Natural killer cell (primary cell): ENCODE measurements at places on chromosomes 7 and 10.

DNA sequence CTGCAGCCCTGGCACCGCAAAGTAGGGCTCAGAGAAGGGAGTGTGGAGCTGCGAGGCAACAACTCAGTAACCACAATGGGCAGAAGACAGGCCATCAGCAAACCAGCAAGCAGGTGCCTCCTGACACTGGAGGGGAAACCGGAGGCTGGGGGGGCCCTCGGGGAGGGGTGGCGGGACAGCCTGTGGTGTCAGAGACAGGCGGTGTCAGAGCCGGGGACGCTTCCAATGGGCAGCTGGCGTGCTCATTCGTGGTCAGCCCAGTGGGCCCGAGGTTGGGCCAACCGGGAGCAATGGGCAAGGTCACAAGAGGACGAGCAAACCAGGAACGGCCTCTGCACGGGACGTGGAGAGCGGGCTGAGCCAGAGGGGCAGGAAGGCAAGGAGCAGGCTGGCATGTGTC is 158.1 kb downstream of the MAD1L1 start:
- no peak for DNase-seq

- DNase-seq: no peak
Observed at GRCh38 chr10:101856626-101857025, 13.0 kb upstream of the KCNIP2 start.

- no peak for DNase-seq
Observed at GRCh38 chr7:98203261-98203963, 7.8 kb upstream of the BHLHA15 start.

DNA sequence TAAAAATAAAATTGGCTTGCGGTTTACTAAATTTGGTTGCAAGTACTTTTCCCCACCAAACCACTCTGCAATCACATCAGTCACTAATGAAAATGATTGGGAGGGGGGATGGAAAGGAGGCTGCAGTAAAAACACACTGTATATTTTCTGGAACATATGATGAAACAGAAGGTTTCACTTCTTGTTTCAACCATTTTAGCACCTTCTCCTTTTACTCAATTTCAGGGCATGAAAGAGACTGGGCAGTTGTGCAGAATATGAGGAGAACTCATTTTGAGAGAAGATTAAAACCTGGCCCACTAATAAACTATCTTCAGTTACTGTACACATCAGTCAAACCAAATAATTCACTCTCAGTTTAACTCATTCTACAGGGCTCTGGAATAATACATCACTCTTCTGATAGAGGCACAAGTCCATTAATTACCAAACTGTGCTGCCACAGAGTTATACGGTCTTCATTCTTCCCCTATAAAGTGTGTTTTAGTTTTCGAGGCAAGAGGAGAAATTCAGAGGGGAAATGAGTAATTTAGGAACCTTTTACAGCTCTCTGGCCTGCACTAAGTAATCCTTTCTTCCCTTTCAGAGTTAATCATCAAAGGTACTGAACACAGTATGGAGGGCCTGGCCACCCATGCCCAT is 25.5 kb downstream of the JAZF1 start:
- DNase-seq: no peak

DNA sequence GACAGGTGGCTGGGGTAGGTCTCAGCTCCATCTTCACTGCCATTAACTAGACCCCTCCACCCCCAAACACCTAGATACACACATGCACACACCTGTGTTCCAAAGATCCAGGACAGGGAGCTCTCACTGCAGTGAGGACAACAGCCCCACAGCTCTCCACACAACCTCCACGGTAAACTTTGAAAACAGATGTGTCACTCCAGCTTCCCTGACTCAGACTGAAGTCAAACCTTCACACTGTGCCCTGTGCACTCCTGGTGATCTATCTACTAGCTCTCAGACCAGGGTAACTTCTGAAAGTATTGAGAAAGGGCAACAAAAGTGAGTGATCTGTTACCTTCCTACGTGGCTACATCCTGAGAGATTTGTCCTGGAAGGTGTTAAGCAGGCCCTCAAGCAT is 519.8 kb downstream of the XPNPEP1 start:
- DNase-seq: no peak

DNA sequence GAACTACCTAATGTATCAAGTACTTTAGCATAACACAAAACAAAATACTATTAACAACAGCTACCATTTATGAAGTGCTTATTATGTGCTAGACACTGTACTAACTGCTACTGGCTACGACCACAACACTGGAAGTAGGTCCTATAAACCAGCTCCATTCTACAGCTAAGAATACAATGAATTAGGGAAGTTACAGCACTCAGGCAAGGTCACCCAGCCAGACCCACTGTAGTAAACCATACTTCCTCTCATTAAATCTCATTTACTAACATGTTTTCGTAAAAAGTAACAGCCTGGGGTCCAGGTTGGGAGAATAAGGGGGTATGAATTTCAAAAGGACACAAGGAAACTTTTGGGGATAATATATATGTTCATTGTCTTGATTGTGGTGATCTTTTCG is 25.4 kb downstream of the NAPEPLD start:
- no peak for DNase-seq

DNA sequence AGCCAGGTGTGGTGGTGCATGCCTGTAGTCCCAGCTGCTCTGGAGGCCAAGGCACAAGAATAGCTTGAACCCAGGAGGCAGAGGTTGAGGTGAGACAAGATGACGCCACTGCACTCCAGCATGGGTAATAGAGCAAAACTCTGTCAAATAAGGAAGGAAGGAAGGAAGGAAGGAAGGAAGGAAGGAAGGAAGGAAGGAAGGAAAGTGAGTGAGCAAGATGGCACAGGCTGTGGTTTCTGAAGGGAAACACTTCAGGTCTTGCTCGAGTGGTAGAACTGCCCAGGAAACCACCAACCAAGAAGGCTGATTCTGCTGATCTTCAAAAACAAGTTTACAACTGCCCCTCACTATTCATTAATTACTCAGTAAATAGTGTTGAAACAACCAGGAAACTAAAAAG is 45.2 kb downstream of the EZH2 start:
- DNase-seq: peak; percentile 55

DNA sequence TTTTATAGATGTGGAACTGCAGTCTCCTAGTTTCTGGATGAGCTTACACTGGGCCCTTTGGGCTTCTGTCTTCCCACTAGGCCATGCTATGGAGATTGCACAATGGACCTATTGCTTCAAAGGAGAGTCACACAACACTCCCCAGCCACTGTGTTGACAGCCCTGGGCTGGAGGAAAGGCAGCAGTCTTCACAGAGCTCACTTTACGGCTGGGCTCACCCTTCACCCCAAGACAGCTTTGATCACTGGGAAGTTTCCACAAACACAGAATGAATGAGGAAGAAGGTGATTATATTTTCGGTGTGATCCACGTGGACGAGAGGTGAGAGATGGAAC is 92.7 kb upstream of the GDF10 start:
- DNase-seq: peak; percentile 48

DNA sequence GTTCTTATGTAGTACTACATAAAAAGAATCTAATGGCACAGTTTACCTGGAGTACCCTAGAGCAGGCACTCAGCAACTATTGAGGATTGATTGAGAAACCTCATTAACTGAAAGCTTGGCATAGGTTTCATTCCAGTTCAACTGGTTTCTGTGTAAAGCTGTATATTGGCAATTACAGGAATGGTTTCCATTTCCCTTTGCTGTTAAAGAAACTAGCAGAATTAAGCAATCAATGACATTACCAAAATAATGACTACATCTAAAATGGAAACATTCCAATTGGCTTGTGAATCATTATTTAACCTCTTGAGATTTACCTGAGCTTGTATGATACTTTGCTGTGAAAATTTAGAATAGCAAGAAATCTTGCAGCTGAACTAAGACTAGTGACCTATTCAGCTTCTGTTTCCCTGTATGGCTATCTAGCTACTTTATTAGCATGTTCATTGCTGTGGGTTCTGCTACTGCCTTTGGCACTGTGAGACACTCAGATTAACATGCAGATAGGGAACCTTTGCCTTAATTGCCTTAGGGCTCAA is 33.5 kb upstream of the CADPS2 start:
- no peak for DNase-seq

- no peak for DNase-seq
Observed at GRCh38 chr7:108205311-108205710, 75.2 kb upstream of the LAMB4 start.

DNA sequence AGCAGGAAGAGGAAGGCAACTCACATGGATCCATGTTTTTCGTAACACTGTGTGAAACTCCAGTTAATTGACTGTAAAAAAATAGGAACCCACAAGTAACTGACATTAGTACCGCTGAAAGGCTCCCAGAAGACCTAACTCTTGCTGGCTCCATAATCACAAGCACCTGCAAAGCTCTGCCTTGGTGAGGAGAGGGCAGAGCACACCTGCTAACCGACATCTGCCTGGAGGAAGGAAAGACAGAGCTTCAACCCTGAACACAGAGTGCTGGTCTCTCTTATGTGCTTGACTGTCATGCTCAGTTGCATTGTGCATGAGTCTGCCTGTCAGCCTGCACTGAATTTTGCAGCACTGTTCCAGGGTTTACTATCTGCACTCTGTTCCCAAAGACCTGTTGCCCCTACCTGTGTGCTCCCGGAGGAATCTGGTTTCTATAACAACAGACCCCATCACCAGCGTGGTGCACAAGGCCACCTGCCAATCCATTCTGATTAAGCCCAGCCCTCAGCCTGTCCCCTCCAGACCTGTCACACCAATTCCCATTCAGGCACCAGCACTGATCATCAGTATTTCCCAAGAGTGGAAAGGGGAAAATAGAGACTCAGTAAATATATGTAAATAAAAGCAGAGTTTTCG is 63.1 kb upstream of the ANKRD1 start:
- no peak for DNase-seq

- DNase-seq: no peak
Observed at GRCh38 chr7:21327422-21328409, 100.2 kb upstream of the SP4 start.

DNA sequence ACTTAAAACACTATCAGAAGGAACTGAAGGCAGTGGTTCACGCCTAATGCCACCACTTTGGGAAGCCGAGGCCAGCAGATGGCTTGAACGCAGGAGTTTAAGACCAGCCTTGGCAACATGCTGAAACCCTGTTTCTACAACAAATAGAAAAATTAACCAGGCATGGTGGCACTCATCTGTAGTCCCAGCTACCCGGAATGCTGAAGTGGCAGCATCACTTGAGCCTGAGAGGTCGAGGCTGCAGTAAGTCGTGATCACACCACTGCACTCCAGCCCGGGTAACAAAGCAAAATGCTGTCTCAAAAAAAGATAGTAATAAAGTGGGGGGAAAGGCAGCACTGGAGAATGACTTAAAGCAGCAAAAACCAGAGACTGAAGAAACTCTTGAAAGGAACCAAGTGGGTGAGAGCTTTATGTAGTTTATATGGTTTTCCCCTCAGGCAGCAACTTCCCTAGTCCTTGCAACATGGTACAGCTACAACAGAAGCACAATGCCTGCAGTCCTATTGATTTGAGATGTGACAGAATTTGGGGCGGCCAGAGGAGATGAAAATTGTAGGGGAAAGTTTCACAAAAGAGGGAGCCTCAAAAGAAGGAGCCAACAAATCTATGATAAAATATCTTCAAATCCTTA is 38.1 kb downstream of the GDI2 start:
- no peak for DNase-seq

GRCh38 chr7:132577206-132578049 is 1.2 kb upstream of the PLXNA4 start:
- DNase-seq: peak; percentile 14

GRCh38 chr7:156376317-156376716 is 264.3 kb upstream of the RNF32 start:
- DNase-seq: no peak

- DNase-seq: no peak
Observed at GRCh38 chr10:44253769-44254462, 131.0 kb downstream of the CXCL12 start.

DNA sequence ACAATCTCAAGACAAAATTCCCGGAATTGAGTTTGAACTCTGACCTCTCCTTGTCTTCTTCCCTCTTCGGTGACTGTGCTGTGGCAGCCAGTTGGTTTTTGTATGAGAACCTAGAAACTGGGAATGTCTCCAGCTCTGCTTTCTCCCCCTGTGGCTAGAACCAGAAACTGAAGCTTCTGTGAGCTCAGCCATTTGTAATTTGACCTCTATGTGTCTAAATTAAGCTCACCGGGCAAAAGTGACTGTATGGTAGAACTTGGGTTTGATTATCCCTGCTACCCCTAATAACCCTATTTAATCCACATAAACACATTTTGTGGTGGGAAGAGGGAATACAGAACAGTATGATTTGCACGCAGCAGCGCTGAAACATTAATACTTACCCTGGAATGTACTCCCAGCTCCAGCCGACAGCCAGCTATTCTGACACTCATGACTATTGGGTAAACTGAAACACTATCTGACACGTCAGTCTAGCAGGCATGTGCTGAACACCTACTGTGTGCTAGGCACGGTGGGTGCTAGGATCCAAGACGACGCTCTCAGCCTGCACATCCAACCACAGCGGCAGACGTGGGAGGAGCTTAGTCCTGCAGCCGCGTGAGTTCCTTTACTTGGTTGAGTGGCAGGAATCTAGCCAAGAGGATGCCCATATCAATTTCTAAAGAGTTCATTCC is 324.8 kb downstream of the SFMBT2 start:
- no peak for DNase-seq

GRCh38 chr10:111338805-111339204 is 262.0 kb downstream of the ADRA2A start:
- DNase-seq: no peak

GRCh38 chr10:61078542-61079275 is 134.7 kb upstream of the RHOBTB1 start:
- no peak for DNase-seq

DNA sequence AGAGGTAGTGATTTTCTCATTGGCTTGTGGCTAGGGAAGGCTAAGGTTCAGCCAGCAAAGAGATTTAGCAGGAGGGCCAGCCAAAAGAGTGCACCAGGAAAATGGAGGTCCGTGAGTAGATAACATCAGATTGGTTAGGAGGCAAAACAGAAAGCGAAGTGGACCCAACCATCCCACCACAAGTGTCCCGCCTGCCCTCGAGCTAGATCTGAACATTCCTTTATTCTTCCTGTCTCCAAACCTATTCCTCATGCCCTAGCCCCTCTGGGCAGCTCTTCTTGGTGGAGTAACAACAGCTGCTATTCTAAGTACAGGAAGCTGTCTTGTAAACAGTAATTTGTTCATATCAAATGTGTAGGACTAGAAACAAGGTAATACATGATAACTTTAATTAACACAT is 85.7 kb upstream of the BET1 start:
- no peak for DNase-seq

DNA sequence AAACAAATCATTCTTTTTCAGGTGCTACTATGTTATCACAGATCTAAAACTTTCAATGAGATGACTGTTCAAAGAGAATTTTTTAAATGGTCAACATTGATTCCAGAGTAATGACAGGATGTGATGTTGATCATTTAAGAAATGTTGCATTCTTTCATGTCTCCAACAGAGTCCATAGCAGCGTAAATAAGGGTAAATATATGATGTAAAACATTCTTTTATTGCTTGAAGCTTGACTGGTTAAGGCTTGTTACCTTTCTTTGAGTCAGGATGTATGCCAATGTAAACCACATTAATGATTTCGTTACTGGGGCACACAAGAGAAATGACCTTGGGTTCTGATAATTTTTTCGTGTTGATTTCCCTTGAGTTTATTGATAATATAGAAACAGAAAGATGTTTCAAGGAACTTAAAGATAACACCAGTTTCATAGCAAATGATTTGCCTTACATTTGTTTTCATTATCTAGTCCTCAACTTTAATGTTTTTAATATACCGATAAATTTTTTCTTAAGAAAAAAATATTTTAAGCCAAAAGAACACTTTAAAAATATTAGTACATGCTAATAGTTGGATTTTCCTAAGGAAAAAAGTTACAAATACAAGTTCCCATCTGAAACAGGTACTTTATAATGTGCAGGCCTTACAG is 3.5 kb downstream of the STK17A start:
- DNase-seq: peak; percentile 77

GRCh38 chr7:100091411-100092181 is 2.8 kb downstream of the COPS6 start:
- no peak for DNase-seq
